Esophagus muscularis mucosa (tissue), 4 donors: ENCODE measurements at places on chromosomes 1 and 21.

DNA sequence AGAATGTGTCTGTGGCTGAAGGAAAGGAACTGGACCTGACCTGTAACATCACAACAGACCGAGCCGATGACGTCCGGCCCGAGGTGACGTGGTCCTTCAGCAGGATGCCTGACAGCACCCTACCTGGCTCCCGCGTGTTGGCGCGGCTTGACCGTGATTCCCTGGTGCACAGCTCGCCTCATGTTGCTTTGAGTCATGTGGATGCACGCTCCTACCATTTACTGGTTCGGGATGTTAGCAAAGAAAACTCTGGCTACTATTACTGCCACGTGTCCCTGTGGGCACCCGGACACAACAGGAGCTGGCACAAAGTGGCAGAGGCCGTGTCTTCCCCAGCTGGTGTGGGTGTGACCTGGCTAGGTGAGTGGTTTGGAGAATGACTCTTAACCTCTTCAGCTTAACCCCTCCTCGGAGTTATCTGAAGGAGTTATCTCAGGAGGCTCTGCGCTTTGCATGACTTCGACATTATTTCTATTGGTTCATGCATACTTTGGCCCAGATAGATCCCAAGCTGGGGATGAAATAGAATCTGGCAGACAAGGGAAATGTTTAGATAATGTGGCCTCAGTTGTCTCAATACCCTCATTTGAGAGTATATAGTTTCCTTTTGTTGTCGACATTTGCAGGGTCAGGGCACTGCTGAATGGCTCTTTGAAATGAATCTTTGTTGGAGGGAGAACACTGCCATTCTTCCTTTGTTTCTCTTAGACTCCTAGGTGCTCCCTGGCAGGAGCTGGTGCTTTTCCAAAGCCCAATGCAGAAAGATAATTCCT is 39.7 kb downstream of the PTGFRN start:
- DNase-seq = no peak

DNA sequence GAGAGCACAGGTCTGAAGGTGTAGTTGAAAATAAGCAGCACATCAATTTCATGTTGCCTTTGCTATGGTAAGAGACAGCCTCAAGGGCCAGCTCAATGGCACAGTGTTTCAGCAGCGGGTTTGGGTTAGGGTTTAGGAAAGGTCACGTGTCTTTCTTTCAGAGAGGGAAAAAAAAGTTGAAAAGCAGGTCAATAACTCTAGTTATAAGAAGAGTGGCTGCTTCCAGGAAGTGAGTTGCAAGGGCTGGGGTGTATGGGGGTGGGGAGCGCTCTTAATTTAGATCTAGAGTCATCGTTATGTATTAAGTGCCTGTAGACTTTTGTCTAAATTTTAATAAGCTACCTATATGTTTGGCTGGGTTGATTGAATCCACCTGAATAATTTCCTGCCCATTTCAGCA is 118.5 kb upstream of the SPAG17 start:
- no peak for DNase-seq

DNA sequence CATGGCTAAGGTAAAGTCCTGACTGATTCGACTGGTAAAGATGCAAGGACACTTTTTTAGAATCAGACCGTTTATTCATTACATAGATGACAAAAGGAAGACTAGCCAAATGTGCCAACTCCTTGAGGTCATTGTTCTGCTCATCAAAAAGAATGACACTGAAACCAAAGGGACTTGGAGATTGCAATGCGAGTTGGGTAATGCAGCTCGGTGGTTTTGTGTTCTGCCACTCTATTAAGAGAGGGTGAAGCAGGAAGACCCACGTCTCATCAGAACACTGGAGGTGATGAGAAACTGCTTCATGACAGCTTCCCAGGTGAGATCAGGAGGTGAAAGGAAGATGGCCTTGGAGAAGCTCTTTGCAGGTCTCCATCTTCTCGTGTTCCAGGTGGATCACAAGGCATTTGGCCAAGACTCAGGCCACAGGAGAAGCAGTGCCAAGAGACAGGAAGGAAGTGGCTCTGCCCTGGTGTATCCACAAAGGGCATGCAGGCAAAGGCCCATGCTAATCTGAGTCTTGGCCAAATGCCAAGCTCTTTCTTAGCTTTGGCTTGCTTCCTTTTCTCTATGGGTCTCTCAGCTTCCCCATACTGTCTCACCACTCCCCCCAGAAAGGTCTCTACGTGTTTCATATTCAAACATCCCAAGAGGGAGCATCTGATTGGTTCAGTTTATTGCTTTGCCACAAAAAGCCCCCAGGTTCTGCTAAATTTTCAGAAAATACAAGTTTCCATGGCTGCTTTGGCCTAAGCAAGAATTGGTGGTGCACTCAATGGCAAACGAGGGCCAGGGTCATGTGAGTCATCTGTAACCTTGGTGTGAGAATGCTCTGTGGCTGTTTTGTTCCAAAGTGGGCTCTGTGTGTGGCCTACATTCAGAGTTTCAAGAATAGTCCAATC is 5.7 kb upstream of the CCT8 start:
- DNase-seq = no peak

DNA sequence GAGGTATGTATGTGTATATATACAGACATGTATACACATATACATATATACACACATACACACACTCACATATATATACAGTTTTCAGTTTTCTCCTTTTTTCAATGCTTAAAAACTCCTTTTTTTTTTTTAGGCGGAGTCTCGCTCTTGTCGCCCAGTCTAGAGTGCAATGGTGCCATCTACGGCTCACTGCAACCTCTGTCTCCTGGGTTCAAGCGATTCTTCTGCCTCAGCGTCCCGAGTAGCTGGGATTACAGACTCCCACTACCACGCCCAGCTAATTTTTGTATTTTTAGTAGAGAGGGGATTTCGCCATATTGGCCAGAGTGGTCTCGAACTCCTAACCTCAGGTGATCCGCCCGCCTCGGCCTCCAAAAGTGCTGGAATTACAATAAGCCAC is 27.0 kb downstream of the STYXL2 start:
- peak; percentile 72 for DNase-seq

DNA sequence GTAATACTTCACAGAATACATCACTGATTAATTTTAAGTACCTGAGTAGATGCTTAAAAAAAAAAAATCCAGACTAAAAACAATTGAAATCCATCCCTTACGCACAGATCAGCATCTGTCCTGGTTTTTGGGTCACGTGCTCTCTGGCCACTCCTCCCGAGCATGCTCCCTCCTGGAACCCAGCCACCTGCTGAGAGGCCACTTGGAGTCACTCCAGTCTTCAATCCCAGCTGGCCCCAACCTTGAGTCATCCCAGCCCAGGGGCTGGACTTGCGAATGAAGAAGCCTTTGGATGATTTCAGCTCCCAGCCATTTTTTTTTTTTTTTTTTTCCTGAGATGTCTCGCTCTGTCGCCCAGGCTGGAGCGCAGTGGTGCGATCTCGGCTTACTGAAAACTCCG is 8.9 kb downstream of the MAP1LC3C start:
- no peak for DNase-seq

- no peak for DNase-seq
Observed at GRCh38 chr1:20472860-20473711, 12.9 kb downstream of the CAMK2N1 start.
